Activated CD8-positive, alpha-beta memory T cell treated with anti-CD3 and anti-CD28 coated beads for 1 hour (primary cell): ENCODE measurements at places on chromosomes 4 and X.

DNA sequence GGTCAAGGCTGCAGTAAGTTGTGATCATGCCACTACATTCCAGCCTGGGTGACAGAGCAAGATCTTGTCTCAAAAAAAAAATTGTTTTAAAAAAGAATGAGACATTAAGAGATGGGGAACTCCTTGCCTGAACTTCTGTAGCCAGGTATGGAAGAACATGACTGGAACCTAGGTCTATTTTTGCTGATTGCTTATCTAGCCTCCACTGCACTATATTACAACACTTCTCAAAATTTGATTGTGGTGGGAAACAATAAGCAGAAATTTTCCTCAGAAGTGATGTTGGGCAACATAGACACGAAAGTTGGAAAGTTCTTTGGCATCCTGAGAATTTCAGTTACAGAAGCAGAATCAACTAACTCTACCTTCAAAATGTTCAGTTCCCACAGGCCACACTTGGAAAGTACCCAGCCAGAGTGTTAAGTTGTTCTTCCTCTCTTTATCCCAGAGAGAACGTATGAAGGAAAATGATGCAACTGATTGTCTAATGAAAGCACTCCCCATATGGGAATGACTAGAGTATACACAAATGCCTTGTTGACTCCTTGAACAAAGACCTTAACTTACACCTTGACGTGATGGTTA lies 50.0 kb downstream of the LUZP4 start:
- DNase-seq: no peak

DNA sequence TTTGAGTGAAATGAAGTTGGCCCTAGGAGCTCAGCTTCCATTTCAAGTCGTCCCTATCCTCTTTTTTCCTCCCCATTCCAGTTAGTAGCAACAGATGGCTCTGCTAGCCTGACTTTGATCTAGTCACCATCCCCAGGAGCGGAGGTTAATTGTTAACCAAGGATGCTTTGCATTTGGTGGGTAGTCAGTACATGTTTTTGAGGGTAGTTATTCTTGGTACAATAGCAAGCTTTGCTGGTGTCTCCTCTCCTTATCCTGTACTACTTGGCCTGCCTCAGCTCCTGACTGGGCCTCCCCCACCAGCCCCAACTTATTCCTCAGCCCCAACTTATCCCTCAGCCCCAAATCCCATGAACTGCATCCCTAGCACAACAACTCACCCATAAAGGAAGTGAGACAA lies 14.8 kb upstream of the RTL5 start:
- DNase-seq: no peak

DNA sequence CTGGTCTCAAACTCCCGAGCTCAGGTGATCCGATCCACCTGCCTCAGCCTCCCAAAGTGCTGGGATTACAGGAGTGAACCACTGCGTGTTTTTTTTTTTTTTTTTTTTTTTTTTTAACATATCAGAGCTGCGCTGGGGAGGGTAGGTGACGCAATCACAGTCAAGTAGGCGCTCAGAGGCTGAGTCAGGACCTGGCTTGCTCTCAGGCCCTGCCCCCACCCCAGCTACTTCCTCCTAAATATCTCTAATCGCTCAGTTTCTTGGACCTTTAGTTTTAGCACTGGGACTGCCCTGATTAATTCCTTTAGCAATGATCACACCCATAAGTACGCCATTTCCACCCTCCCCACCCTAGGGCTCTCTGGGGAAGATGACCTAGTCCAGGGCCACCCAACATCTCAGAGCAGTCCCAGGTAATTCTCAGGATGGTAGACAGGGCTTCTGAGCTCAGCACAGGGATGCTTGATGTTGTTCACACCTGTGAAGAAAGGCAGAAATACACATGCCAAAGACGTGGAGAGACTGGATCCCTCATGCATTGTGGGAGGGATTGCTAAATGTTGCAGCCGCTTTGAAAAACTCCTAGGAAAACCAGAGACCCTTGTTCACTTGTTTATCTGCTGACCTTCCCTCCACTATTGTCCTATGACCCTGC lies 50.2 kb downstream of the DDX3X start:
- DNase-seq: no peak

- DNase-seq: no peak
Observed at GRCh38 chrX:9682456-9682855, 83.2 kb downstream of the GPR143 start.

DNA sequence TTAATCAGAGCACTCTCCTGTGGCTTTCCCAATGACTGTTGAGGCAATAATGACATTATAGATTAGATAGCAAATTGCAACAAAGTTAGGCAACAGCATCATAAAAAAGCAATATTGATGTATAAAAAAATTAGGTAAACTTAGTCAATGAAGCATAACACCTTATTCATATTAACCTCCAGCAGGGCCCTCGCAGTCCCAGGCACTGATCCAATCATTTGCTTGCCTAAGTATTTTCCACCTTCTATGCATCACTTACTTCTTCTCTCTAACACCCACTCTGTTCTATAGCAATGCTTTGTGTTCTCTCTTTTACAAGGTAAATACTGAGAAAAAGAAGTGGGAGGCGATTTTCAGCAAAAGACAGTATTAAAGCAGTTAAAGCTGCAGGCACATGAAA lies 833.5 kb upstream of the ADGRL3 start:
- DNase-seq: no peak

DNA sequence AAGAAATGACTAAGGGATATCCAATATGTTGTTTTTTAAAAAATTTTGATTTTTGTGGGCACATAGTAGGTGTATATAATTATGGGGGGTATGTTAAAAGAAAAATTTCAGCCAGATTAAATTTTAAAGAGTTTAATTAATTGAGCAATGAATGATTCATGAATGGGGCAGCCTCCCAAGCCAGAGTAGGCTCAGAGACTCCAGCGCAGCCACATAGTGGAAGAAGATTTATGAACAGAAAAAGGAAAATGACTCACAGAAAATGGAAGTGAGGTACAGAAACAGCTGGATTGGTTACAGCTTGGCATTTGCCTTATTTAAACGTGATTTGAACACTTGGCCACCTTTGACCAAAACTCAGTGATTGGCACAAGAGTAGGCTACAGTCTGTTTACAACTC lies 91.7 kb downstream of the SPATA18 start:
- DNase-seq: no peak

DNA sequence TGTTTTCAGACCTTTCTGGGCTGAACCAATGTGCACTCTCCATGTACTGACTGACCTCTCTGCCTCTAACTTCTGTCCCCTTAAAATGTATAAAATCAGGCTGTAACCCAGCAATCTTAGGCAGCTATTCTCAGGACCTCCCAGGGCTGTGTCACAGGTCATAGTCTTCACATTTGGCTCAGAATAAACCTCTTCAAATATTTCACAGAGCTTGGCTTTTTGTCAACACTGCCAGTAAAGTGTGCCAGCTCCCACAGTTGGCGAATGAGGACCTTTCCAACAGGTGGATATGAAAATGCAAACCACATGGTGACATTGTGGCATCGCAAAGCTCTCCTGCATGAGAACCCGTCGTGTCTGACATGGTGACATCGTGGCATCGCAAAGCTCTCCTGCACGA lies 76.4 kb downstream of the ACOX3 start:
- no peak for DNase-seq

- no peak for DNase-seq
Observed at GRCh38 chr4:186485150-186485549, 70.2 kb downstream of the MTNR1A start.

DNA sequence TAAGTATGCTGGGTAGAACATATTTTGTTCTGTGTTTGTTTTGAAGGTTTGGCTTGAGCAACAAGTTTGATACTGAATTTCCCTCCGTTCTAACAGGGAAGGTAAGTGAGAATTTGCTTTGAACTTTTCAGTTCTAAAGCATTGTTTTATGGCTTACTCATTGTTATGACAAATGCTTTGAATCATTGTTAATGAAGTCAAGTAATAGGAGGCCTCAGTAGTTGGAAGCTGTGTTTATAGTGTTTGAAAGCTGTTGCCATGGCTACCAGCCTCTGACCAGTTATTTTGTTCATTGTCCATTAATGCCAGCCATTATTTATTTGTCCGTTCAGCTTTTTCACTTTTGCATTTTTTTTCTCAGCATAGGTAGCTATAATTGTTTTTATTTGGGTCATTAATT lies 14.4 kb downstream of the CHIC1 start:
- DNase-seq: no peak

GRCh38 chr4:119032921-119033685 lies 102.5 kb upstream of the MYOZ2 start:
- no peak for DNase-seq

DNA sequence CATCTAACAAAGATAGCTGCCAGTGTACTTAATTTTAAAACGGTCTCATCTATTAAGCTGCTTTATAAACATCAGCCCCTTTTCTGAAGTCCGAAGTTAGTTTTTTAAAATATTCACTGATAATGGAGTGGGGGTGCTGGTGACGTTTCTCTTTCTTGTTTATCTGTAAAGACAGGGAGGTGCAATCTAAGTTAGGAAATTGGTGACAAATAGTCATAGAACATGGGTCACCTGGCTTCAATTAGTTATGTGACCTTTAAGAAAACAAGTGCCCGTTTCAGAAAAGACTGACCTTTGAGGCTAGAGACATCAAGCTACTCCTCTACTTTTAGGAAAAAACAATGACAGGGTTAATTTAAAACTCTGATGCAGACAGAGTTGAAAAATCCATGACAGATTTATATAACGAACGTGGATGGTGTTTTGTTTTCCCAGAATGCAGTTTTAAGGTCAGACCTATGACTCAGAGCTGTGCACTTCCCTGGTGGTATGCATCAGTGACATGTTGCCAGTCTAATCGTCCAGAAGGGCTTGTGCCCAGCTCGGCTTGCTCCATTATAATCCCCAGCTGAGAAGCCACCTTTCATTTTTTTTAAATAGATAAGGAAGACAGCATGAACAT lies 38.2 kb downstream of the FHL1 start:
- DNase-seq: no peak

DNA sequence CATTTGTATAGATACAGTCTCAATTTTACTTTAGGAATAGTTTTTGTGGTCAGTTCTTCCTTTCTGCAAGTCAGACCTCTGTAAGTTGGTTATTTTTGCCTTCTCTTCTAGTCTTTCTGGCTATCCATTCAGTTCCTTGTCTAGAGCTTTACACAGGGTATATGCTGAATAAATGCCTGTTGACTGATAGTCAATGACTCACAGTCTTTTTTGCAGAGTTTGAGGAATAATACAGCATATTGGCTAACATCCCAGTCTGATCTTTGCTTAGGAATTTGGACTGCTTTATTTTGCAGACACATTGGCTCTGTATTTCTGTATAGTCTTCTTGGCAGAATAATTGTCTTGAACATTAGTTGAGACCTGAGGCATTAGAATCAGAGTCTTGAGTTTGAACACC lies 132.4 kb downstream of the MAGEC1 start:
- no peak for DNase-seq

DNA sequence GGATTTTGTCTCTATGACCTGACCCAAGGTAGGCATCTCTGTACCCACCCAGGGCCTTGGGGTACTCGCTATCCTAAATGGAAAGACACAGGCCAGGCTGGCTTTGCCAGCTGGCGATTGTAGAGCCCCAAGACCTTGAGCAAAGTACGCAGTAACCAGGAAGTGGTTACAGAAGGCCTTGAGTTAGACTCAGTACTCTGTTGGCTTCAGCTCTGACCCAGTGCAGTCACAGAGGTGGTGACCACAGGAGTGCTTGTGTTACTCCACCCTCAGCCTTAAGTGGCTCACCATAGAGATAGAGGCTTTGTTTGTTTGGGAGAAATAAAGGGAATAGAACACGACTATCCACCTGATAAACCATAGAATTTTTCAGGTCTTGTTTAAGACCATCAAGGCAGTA lies 880.5 kb upstream of the POU3F4 start:
- no peak for DNase-seq

- DNase-seq: no peak
Observed at GRCh38 chrX:74343343-74344279, 39.6 kb downstream of the ZCCHC13 start.

- DNase-seq: no peak
Observed at GRCh38 chr4:25146076-25146475, 14.2 kb downstream of the SEPSECS start.

GRCh38 chrX:147935156-147935758 lies 23.5 kb downstream of the FMR1 start:
- DNase-seq: no peak

GRCh38 chr4:16029886-16030285 lies 53.9 kb downstream of the PROM1 start:
- no peak for DNase-seq

DNA sequence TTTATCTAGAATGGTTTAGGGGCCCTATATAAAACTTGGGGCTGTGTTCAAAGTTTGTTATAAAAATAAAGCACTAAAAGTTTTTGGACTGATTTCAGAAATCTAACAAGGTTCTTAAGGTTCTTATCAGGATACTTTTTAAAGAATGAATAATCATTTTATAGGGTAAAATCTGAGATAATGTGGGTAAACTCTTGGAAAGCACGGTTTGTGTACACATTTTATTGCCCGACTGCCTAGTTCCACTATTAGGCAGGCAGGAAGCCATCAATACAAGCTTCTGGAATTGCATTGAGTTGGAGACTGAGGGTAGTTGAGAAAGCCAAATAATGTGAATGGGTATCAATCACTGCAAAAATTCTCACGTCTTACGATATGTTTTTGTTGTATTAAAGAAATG lies 331.0 kb upstream of the PITX2 start:
- no peak for DNase-seq

GRCh38 chr4:101355246-101355645 lies 7.9 kb upstream of the PPP3CA start:
- no peak for DNase-seq

DNA sequence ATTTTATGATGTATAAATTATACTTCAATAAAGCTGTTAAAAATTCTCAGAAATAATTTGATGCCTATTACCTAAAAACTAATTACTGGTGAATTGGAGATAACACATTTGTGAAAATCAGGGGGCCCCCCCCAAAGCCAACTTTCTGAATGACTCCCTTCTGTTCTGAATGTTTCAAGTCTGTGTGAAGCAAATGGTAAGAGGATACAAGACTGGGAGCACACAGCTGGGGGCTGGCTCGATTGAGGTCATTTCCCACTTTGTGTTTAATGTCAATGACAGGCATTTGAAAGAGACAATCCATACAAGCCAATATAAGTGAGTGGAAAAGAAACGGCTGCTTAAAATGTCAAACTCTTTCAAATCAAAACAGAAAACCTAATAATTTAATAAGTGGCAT lies 155.8 kb downstream of the SH2D1A start:
- DNase-seq: no peak

GRCh38 chr4:126051689-126052424 lies 737.1 kb downstream of the FAT4 start:
- DNase-seq: no peak

DNA sequence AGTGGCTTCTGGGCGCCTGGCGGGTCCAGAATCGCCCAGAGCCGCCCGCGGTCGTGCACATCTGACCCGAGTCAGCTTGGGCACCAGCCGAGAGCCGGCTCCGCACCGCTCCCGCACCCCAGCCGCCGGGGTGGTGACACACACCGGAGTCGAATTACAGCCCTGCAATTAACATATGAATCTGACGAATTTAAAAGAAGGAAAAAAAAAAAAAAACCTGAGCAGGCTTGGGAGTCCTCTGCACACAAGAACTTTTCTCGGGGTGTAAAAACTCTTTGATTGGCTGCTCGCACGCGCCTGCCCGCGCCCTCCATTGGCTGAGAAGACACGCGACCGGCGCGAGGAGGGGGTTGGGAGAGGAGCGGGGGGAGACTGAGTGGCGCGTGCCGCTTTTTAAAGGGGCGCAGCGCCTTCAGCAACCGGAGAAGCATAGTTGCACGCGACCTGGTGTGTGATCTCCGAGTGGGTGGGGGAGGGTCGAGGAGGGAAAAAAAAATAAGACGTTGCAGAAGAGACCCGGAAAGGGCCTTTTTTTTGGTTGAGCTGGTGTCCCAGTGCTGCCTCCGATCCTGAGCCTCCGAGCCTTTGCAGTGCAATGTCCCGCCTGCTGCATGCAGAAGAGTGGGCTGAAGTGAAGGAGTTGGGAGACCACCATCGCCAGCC lies at the start of gene ATOH1:
Gene ATOH1, plus strand, starts transcription at position 422 of the 663 bp plus-strand sequence. Its CDS starts 174 bp downstream, at position 596.
- no peak for DNase-seq
